ENCODE measurements at places on chromosomes 7 and 10.

DNA sequence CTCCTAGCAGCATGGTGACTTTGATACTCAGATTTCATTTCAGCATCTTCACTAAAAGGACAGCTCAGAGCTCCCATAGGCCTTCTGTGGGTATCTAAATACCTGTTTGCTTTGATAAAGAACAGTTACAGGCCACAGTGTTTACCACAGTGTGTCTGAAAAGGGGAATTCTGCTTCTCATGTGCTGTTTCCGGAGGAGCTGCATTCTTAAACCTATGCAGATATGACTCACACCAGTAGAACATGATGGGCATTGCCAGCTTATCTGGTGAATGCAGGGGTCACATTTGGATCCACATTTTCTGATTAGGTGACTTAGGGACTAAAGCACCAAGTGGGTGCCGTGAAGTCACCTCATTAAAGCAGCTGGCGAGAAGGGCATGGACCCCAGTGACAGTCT, 52.6 kb downstream of the TRRAP start:
- no peak for DNase-seq

GRCh38 chr7:1008733-1009363, 25.9 kb downstream of the CYP2W1 start:
- DNase-seq, result no peak

DNA sequence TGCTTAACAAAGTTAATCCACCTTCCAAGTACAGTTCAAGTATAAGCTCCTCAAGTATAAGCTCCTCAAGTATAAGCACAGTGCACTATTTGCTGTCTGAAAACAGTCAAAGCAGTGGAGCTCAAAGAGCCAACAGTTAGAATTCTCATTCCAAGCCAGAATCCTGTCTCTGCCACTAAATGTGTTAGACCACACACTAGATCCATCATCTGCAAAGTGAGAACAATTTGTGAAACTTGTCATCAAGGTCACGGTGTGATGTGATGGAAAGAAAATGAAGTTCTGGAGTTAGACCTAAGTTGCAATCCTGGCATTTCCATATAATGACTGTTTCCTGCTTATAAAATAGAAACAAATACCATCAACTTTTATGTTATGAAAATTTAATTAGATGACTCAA, 602.5 kb downstream of the TNS3 start:
- DNase-seq, result no peak

GRCh38 chr10:80896076-80896475, 358.4 kb downstream of the SH2D4B start:
- DNase-seq, result no peak

- DNase-seq, result no peak
Observed at GRCh38 chr10:57593983-57594573, 673.6 kb downstream of the IPMK start.

DNA sequence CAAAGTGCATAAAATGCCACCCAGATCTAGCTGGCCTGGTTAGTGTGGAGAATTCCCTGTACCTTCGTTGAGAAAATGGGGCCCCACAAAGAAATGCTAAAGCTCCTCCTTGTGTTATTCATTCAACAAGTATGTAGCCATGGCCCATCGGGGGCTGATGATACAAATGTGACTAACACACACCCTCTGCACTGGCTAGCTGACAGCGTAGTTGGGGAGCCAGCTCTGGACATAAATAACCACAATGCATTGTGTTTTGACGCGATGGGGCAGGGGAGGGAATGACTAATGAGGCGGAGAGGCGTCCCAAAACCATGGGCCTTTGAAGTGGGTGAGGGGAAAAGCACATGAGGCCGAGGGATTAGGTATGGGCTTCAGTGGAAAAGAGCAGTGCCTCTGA, 28.2 kb upstream of the ASL start:
- peak; percentile 84 for DNase-seq

GRCh38 chr7:37429435-37429791, 19.3 kb downstream of the ELMO1 start:
- no peak for DNase-seq

DNA sequence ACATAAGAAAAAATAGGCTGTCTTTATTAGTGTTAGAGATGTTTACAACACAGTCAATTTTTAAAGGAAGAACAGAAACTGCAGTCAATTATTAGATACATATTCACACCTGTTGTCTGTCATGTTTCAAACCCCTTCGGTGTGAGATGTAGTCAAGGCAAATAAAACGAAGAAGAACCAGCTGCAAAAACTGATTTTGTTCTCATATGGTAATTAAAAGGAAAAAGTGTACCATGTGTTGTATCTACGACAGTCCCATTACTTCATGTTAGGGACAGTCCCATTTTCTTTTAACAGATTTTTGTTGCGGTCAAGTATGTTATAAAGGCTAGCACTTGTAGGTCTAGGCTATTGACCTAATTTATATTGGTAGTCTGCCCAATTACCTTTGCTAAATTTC, 149.4 kb downstream of the LRRN3 start:
- no peak for DNase-seq

- DNase-seq, result no peak
Observed at GRCh38 chr7:99210265-99210970, 2.5 kb upstream of the KPNA7 start.

DNA sequence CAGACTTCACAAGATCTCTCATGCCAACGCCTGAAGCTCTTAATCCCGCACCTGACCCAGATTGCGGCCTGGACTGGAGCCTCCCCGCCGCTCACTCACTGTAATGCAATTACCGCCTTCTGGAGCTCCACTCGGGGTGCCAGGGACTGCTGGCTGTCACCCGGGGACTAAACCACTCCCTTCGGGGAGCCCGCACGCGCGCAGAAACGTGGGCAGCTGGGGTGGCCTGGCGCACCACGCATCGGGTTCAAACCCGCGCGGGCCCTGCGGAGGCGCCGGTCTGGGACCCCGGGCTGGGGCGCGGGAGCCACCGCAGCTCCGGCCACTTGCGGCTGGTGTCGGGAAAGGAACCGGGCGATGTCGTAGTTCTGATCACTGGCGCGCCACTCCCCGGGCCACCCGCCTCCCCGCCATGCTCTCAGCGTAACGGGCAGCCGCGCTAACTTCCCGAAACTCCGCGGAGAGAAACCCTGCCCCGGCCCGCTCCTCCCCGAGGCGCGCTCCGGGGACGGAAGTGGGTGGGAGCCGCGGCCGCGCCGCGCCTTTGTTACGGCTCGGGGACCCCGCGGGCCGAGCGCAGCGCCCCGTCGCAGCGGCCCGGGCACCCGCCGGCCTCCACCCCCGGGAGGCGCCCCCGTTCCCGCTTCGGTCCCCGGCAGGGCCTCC, 100.3 kb upstream of the SVIL start:
- DNase-seq, result no peak

GRCh38 chr10:118522791-118523498, 72.5 kb downstream of the PRLHR start:
- no peak for DNase-seq

- peak; percentile 17 for DNase-seq
Observed at GRCh38 chr7:26686448-26686981, 177.9 kb downstream of the SKAP2 start.

DNA sequence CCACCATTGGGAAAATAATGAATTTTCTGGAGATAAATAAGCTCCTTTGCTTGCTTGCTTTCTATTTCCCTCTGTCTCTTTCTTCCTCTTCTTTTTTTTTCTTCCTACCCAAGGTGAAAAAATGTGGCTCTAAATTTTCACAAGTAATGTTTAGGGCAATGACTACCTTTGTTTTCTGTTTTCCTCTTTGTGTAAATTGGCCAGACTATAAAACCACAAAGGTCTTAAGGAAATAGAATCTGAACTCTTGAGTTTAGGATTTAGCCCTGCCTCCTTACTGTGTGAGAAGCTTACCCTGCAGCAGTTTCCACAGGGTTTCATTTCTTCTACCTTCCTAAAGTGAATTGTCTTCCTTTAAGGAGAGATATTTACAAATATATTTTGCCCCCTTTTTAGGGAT, 330.4 kb downstream of the ARL4A start:
- no peak for DNase-seq

GRCh38 chr10:36281831-36282331, 639.8 kb upstream of the FZD8 start:
- DNase-seq, result no peak

DNA sequence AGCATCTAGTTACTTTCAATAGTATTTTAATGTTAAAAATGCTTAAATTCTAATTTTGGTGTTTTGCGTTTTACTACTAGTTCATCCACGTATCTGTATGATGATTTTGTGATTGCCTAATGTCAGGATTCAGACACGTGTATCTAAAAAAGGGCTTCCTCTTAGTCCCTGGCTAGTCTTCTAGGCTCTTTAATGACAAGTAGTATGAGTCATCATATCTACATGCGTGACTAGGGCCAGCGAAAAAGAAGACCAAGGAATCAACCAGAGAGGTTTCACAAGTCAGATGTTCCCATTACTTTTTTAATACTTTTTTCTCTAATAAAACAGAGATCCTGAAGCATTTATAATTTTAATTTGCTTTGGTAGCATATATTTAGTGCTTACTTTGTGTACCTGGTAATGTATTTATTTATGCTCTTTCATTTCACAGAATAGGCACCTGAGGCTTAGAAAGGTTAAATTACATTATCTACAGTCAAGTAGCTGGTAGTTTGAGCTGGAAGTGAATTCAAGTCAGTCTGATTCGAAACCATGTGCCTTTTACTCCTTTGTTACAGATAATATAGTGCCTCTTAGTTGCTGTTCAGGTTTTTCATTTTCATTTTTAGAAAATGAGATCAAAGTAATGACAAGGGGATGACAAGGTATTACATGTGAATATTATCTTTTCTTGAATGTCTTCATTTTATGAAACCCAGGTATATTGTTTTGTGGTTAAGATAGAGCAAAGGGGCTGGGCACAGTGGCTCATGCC, 140.3 kb downstream of the FOXP2 start:
- peak; percentile 20 for DNase-seq

DNA sequence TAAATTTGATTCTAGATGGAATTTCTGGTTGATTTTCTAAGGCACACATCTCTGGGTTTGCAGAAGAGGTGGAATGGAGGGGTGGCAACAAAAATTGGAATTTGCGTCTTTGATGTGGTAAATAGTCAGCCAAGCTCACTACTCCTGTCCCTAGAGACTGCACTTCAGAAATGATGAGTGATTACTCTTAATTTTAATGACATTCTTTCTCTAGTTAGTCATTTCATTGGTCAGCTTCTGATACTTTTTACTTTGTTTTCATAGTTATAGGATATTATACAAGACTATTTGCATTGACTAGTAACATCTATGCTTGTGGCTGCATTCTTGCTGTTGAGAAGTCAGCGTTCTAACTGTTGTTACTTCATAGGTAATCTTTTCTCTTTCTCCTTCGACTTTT, 658.3 kb downstream of the SUGCT start:
- DNase-seq, result no peak

DNA sequence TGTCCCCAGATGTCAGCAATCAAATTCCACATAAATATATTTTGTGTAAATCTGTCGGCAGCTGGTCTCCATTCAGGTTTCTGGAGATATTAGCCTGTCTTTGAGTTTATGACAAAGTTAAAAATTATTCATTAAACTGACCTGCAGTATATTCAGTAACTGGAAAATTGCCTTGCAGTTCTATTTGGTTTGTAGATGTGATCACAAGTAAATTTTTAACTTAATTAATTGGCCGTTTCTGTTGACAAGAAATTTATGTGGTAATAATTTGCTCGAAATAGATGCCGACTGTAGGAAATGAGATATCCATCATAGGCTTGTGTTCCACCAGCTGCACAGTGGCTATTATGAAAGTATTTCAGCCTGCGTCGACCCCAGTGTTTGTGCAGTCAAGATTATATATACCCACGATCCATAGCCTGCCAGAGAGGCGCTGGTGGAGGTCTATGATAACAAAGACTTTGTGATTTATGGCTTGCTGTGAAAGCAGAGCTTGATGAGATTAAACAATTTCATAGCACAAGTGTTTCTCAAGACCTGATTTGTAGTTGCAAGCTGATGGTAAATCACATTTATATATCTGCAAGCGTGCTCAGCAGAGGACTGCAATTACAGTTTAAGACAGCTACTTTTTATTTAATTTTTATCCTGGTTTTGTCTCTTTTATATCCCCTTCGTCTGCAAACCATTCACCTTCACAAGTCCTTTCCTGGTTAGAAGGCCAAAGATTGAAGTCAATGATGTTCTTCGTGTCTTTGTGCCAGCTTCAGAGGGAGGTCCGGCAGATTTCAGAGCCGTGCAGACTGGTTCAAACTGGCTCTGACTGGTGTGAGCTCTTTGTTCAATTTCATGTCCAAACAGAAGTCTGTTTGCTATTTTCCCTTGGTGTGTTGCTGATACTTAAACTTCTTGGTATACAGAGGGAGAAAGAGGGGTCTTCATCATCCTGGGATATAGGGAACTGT, 850.9 kb downstream of the LRMDA start:
- DNase-seq, result no peak

- no peak for DNase-seq
Observed at GRCh38 chr7:42385912-42386311, 148.9 kb upstream of the GLI3 start.

DNA sequence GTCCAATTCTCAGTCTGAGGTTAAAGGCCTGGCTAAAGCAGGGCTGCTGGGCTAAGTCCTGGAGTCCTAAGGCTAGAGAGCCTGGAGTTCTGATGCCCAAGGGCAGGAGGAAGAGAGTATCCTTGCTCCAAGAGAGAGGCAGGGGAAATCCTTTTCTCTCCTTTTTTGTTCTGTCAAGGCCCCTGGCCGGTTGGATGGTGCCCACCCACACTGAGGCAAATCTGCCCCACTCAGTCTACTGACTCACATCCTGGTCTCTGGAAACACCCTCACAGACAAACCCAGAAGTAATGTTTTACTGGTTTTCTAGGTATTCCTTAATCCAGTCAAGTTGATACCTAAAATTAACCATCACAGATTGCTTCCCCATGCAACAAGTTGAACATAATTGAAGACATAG, 23.0 kb downstream of the ZNF518A start:
- no peak for DNase-seq

DNA sequence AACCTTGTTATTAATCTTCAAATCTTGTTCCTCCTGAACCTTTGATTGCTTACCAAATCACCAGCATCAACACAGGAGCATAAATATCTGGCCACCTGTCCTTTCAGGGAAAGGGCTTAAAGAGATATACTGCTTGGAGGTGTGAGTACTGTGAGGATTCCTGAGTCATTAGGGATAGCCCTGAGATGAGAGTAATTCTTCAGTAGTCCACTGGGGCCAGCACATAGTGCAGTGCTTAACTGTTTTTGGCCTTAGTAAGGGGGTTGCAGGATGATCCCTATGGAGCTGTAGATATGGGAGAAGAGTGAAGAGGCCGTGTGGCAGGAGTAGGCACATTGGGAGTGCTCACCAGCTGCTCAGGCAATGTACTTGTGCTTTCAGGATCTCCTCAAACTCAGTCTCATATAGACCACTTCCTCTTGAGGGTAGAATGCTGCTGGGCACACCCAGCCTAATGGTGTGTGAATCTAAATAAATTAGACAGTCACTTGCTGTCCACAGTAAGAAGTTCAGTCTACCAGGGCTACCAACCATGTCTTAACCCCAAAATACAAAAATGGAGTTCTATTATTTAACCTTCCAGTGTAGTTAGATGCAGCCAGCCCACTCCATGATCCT, 26.5 kb upstream of the GPR141 start:
- no peak for DNase-seq

DNA sequence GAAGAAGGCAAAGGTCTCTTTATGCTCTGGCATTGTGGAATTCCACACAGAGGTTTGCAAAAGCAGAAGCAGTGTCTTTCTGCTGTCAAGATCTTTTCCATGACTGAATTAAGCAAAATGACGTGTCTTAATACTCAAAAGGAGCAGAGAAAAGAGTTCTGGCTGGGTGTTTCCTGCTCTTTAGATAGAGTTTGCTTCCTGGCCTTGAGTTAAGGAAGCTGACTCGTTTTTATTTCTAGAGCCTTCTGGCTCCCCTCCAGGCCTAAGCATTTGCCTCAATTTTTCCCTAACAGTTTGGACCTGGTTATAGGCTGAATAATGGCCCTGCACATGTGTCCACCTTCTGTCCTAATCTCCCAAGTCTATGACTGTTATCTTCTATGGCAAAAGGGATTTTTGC, 21.6 kb downstream of the TAS2R41 start:
- no peak for DNase-seq

- DNase-seq, result no peak
Observed at GRCh38 chr10:116132780-116133399, 140.1 kb downstream of the GFRA1 start.

Data from GM04504 (cell line).